T follicular helper cell (primary cell): ENCODE measurements at places on chromosomes 12 and 14.

DNA sequence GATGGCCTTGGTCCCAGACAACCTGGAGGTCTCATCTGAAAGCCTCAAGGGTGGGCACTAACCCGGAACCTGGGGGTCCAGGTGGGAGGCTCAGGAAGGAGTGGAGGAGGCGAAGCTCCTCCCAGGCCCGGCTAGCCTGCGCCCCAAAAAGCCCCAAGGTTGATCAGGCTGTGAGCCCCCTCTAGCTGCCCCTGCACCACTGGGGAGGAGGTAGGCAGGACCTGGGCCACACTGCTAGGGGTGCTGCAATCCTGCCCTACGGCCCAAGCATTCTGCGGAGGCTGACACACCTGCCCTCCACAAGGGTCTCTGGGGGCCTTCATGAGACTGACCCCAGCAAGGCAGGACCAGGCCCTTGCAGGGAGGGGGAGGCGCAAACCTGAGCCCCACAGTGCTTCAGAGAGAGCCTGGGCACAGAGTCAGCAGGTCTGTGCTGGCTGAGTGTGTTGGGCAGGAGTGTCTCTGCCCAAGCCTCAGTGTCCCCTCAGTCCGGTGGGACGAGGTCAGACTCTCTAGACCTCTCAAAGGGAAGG lies 51.9 kb downstream of the CCDC85C start:
- no peak for DNase-seq

GRCh38 chr12:52811191-52812072 lies 2.5 kb downstream of the KRT4 start:
- no peak for DNase-seq

GRCh38 chr12:52975820-52976573 lies 27.1 kb downstream of the KRT18 start:
- DNase-seq, result no peak

DNA sequence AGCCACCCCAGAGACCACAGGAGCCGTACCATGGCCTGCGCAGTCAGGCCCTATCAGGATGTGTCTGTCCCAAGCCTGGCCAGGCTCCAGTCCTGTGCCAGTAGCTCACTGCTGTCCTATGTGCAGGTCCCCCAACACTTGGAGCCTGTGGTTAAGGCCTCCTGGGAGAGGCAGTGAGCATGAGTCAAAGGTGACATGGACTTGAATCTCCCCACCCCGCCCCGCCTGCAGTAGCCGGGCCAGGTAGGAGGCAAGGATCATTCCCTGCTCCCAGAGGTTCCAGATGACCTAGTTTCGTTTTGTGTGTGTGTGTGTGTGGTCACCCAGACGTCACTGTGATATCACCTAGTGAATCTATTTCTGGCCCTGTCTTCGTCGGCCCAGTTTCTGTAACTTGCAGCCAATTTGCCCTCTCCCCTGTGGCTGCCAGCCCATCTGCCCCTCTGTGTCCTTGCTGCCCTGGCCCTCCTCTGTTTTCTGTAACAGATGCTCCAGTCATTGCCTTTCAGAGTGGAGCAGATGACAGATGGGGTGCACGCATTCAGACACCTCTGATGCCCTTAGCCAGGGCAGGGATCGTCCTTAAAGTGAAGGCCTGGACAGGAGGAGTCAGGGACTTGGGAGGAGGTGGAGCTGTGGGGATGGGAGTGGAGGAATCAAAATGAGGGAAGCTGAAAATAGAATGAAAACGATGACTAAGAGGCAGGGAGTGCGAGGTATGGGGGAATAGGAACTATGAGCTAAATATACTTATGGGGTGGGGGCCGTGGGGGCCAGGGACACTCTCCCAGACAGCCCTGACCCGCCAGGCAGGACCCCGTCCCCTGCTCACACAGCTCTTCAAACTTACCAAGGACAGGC lies 37.4 kb downstream of the SLC6A12 start:
- no peak for DNase-seq

- DNase-seq, result no peak
These were observed 3.0 kb downstream of the RFLNA start for GRCh38 chr12:124297856-124298255.

GRCh38 chr12:58384196-58384595 lies 442.8 kb downstream of the ATP23 start:
- DNase-seq, result no peak

DNA sequence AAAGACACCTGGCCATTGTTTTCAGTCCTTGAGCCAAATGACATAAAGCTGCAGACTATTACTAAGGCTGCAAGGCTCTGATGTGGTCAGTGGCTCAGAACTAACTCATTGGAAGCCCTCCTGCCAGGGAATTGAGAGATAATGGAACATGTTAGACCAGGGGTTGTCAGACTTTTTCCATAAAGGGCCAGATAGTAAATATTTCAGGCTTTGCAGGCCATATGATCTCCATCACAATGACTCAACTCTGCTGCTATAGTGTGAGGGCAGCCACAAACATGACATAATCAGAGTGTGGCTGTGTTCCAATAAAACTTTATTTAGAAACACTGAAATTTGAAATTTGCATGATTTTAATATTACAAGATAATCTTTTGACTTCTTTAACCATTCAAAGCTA lies 140.3 kb downstream of the TMEM30B start:
- DNase-seq, result no peak

- DNase-seq, result no peak
These were observed 17.5 kb downstream of the ATG2B start for GRCh38 chr14:96345669-96346068.

- DNase-seq, result no peak
These were observed 771.2 kb downstream of the FSCB start for GRCh38 chr14:43735932-43736331.

DNA sequence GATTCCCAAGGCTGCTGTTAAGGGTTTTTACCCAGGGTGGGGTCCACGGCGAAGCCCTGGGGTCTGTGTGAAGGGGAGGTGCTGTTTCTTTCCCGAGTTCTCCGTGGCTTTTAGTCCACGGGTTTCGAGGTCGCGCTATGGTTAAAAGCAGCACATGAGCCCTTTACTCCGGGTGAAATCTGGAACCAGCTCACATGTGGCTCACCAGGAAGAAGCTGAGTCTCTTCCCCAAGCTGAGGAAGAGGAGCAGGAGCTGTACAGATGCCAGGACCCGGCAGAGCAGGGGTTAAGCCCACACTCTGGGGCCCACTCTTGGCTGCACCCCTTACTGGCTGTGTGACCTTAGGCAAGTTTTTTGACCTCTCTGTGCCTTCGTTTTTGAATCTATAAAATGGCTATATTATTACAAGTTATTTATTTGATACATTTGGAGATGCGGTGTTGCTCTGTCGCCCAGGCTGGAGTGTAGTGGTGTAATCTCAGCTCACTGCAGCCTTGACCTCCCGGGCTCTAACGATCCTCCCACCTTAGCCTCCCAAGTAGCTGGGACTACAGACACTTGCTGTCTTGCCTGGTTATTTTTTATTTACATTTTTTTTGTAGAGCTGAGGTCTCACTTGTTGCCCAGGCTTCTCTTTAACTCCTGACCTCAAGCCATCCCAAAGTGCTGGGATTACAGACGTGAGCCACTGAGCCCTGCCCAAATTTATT lies 266.3 kb downstream of the AACS start:
- DNase-seq, result no peak

DNA sequence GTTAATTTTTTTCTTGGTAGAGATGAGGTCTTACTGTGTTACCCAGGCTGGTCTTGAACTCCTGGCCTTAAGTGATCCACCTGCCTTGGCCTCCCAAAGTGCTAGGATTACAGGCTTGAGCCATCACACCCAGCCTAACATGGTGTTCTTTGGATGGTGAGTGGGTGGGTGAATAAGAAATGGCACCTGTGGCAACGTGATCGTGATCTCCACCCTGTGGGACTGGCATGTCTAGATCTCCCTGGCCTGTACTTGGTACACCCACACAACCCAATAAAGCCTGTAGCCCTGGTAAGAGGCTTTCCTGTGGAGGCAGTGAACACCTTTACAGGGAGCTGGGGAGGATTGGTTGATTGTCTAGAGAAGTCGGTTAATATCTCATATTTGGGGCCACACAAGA lies 25.2 kb downstream of the SYNE2 start:
- DNase-seq, result no peak

GRCh38 chr14:35340616-35341453 lies 48.7 kb downstream of the PSMA6 start:
- DNase-seq, result no peak

DNA sequence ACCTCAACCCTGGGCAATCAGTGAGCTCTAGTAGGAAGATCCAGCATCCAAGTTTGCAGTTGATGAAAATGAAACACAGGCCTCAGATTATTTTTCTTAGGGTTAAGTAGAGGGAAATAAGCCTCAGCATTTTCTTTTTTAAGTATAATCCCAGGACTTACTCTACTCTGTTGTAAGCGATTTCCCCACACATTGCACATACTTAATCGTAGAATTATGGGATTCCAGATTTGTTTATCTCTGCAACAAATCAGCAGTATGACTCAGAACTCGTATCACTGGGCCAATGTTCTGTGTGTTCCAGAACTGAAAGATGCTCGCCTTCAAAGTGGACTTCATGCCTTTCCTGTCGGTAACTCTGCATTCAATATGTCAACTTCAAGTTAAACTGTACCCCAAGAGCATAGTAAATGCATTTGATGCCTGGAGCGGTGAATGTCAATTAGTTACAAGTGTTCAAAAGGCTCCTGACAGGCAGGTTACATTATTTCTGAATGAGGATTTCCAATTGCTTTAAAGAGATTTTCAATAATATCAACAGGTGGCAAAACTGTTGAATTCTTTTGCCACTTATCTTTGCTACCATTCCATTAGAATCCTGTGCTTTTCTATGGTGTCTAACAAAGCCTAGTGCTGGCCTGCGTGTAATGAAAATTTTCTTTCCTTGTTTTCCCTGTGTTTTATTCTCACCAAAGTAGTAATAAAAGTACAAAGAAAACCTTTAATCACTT lies 323.8 kb upstream of the SYT1 start:
- DNase-seq, result no peak

DNA sequence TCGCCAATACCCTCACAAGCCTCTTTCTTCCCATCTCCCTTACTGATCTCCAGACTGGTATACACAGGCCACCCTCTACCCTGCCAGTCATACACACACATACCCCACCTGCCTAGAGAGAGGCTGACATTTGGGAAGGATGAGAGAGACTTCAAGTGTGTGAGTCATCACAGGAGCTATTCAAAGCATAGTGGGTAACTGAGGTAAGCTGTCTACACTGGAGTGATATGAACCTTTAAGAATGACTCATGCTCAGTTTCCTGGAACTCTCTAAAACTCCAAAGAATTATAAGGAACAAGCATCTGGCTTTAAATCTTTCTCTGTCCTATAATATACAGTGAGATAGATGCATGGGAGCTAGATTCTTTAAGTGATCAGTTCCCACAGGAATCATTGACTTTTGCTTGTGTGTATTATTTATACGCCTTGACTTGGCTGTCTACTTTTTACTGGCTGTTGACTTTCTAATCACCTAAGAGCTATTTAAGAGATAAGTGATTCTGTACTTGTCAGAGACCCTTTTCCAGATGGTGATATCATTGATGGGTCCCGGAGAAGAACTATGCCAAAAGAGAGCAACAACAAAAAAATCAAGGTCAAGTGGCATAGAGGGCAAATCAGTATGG lies 5.8 kb downstream of the IGF1 start:
- DNase-seq, result no peak

- no peak for DNase-seq
These were observed 40.2 kb downstream of the PAH start for GRCh38 chr12:102876883-102877282.

GRCh38 chr12:7497661-7498060 lies 5.9 kb downstream of the CD163 start:
- DNase-seq, result no peak

DNA sequence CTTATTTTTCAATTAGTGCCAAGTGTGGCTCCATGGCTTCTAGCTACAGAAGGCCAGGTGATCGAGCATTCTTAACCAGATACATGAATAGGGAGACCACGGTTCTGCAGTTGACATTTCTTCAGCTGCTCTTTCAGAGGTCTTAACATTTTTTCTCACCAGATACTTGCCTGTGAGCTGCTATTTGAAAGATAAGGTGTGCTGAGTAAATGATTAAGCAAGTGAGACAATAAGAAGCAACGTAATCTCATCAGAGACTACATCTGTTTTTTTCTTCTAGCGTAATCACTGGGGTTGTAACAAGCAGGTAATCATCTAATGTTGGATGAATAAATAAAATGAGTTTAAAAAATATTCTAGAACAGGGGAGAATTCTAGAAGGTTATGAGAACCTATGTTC lies 912.9 kb downstream of the DIO2 start:
- DNase-seq, result no peak

GRCh38 chr12:14283489-14284144 lies 81.9 kb upstream of the ATF7IP start:
- no peak for DNase-seq

DNA sequence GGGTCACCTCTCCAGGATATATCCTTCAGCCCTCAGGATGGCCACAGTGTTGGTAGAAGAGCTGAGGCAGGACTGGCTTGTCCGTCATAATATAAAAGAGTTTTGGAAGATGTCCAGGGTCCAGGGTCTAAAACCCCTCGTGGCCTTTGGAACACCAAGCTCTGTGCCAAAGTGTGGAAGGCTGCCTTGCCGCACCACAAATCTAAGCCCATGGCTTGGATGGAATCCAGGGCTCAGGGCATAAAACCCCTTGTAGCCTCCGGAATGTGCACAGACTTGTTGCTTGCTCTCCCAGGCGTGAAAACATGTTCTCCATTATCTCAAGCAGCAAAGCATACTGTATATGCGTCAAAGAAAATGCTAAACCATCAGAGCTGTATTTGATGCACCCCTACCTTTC lies 46.7 kb downstream of the TNFAIP2 start:
- DNase-seq, result no peak

- DNase-seq, result no peak
These were observed 54.1 kb upstream of the BEGAIN start for GRCh38 chr14:100641274-100641860.

DNA sequence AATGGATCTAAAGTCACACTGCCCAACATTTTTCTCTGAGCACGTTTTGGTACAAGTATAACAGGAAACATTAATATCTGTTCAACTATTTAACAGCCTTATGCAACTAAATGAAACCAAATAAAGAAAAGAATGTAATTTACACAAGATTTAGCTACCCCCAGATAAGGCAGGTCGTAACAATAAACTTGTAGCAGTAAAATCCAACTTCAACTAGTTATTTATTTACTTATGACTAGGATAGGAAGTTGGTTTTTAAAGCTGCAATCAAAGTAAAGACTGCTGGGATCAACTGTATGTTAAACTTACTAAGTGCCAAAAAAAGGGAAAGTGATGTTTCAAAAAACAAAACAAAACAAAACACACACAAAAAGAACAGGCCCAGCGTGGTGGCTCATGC lies 30.9 kb downstream of the FERMT2 start:
- DNase-seq, result no peak

GRCh38 chr12:56927281-56927680 lies 6.9 kb downstream of the SDR9C7 start:
- no peak for DNase-seq

DNA sequence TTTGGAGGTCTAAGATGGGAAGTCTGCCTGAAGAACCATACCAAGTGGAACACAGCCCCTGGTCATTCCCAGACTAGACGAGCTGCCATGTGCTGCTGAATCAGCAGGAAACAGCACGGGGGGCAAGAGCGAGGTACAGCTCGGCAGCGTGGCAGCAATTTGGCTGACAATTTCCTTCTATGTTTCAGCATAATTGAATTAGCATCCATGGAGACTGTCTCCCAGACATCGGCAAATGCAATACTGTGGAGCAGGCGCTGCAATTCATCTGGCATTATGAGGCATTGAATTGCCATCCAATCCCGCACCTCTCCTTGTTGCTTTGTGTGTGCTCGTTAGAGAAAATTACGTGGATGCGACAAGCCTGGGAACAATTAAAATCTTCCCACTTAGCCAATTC lies 46.0 kb upstream of the CCDC60 start:
- no peak for DNase-seq

- DNase-seq, result no peak
These were observed 163.6 kb downstream of the BRMS1L start for GRCh38 chr14:35989736-35990135.
